ENCODE measurements at places on chromosomes 13 and 19. TPM values are rescaled to one million over a fixed set of nuclear protein-coding genes. Genes with fewer than 3 reads are reported as not detected.

DNA sequence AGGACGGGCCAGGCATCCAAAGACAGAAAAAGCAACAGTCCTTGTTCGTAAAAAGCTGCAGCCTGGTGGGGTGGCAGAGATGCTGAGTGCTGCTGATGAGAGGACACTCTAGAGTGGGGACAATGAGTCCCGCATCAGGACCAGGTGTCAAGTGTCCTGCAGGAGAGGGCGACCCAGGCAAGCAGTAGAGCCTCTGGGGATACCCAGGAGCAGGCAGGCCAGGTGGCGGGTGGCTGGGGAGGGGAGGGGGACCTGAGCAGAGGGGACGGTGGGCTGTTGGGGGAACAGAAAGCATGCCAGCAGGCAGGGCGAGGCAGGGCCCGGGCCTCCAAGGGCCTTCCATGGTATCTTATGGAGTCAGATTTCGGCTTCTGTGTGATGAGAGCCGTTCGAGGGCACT is 35.8 kb downstream of the GGACT start:
- no peak for DNase-seq

- DNase-seq: peak; percentile 53
These were observed 5.0 kb upstream of the ZNF230 start for GRCh38 chr19:43997631-43998290.

The C19orf85 gene
- total RNA-seq: 0.29 TPM

DNA sequence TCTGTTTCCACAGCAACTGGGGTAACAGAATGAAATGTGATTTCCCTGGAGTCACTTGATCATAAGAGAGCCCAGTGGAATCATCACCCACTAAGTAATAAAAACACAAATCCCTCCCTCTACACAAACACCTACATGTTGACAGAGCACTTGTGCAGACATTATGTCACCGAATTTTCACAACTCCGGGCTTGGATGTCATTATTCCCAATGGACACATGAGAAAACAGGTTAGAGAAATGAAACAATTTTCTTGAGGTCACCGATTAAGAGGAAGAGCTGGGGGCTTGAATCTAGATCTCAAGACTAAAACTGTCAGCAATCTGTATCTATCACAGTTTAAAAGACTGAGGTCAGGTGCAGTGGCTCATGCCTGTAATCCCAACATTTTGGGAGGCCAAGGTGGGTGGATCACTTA is 3.1 kb downstream of the XRCC1 start:
- DNase-seq: no peak

- no peak for DNase-seq
These were observed 17.8 kb upstream of the EMC10 start for GRCh38 chr19:50458396-50459066.

DNA sequence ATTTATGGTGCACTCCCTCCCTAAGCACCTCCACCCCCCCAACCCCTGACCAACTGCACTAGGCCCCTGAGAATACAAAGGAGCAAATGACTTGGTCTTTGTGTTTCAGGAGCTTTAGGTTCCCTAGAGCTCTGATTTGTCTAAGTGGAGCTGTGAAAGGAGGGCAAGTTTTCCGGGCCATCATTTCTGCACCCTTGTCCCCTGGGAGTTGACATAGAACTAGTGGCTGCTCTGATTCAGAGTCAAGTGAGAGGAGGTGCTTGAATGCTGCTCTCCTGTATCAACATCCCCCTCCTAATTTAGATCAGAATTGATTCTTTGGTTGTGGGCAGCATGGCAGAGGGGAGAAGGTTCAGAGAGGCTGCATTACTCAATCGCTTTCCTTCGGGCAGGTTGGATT is 391.6 kb downstream of the KCNRG start:
- DNase-seq: no peak

The PRSS57 gene
- not detected for total RNA-seq

The KL gene
- not detected for total RNA-seq

DNA sequence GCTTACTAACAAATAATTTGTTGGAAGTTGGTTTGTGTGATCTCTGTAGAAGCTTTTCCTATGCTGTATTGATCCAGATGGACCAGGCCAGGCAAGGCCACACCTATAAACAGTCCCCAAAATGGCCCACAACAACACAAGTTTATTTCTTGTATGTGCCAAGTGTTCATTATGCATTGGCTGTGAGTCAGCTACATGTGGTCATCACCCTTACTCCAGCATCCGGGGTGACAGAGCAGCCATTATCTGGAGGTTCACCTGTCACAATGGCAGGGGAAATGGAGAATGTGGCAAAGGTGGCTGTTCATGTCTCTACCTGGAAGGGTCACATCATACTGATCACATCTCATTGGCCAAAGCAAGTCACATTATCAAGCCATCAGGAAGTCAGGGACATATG is 164.3 kb downstream of the DCT start:
- no peak for DNase-seq

GRCh38 chr13:52414051-52414450 is 8.1 kb upstream of the THSD1 start:
- DNase-seq: no peak

- no peak for DNase-seq
These were observed 31.9 kb downstream of the ATP4B start for GRCh38 chr13:113625965-113626721.

The ZNF443 gene
- 18.6 TPM for total RNA-seq

GRCh38 chr13:22773465-22773864 is 407.3 kb upstream of the SGCG start:
- no peak for DNase-seq

DNA sequence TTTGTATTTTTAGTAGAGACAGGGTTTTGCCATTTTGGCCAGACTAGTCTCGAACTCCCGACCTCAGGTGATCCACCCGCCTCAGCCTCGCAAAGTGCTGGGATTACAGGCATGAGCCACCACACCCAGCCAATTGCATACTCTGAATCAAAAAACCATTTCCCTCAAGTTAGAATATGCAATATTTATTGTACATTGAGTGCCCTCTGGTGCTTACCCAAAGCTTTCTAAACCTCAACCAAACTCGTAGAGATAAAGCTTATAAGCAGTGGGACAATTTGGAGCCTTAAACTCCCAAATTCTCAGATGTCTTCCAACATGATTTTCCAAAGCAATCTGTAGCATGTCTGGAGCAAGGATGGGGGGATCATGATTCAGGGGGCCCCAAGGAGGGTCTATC is 22.4 kb downstream of the RFXAP start:
- DNase-seq: no peak

DNA sequence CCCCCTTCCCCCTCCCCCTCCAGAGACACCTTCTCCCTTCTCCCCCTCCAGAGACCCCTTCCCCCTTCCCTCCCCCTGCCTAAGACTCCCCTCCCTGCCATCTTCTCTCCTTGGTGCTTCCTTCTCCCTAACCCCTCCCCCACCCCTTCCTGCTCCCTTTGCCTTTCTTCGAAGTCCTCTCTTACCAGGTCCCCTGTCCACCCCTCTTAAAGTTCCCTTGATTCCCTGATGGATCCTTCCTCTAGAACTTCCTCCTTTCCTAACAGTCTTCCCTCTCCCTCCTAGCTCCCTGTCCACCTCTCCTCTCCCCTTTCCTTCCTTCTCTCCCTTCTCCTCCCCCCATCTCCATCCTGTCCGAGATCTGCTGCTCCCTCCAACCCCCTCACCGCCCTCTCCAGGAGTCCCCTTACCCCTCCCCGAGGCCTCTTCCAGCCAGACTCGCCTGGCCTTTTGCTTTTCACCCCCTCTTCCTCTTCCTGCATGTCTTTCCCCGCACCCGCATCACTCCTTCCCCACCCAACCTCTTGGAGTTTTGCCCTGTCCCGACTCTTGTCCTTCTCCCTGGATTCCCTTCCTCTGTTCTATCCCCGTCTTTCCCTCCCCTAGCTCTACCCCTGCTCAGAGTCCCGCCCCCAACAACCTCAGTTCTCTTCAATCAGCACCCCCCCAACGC is 3.1 kb downstream of the TNFSF9 start:
- peak; percentile 62 for DNase-seq

DNA sequence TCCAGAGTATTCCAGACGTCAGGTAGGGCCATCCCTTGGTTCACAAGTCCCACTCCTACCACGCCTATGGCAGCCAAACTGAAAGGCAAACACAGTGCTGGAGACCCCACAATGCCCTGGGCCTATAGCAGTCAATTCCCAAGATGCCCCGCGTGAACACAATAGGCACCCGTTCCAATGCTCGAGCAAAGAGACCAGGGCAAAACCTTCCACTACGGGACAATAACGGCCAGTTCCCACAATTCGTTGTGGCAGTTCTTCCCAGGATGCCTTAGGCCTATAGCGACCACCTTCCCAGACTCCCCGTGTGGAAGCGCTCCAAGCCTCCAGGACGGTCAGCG is 538 bp downstream of the ZNF428 start:
- DNase-seq: no peak

DNA sequence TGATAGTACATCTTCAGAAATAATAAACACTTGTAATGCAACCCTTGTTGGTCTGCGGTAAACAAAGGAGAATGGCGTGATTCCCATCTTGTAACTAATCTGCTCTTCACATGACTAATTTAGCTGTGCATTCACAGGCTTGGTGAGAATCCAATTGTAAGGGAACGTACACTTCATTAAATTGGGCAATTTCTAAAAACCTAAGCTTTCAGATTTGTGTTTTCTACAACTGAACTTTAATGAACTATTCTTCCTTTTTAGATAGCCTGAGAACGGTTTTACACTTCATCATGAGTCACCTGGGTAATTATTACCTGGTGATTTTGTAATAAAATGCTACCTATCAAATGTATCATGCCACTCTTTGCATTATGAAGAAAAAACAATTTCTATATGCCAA is 306.9 kb downstream of the KLF5 start:
- no peak for DNase-seq

GRCh38 chr19:49333811-49334288 is 1.4 kb upstream of the CD37 start:
- peak; percentile 44 for DNase-seq

DNA sequence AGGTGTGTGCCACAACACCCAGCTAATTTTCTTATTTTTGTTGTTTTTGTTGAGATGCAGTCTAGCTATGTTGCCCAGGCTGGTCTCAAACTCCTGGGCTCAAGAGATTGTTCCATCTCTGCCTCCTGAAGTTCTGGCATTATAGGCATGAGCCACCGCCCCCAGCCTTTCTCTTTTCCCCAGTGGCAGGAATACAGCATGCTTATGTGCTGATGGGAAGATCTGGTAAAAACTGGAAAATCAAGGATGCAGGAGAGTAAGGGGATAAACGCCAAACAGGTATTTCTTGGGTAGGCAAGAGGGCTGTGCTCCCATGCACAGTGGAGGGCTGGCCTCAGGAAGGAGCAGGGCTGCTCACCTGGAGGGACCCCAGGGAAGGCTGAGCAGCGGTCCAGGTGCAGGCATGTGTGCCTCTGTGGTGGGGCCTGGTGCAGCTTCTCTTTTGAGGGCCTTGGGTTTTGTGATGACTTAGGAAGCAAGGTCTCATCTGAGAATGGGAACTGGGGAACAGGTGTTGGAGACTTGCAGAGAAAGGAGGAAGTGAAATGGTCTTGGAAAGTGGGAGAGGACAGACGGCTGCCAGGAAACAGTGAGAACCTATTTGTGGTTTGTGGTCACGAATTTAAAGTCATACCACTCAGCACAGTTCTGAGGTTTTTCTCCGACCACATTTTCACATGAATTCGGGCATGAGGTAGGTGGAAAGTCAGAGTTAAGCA is 106.5 kb downstream of the TEX26 start:
- DNase-seq: no peak

GRCh38 chr13:27258637-27259386 is 7.5 kb downstream of the RPL21 start:
- DNase-seq: no peak

The KLK1 gene
- total RNA-seq: 1.5 TPM

The CPAMD8 gene
- 19.7 TPM for total RNA-seq

The ZSCAN5C gene
- total RNA-seq: not detected

The WDR62 gene
- total RNA-seq: 20.8 TPM

DNA sequence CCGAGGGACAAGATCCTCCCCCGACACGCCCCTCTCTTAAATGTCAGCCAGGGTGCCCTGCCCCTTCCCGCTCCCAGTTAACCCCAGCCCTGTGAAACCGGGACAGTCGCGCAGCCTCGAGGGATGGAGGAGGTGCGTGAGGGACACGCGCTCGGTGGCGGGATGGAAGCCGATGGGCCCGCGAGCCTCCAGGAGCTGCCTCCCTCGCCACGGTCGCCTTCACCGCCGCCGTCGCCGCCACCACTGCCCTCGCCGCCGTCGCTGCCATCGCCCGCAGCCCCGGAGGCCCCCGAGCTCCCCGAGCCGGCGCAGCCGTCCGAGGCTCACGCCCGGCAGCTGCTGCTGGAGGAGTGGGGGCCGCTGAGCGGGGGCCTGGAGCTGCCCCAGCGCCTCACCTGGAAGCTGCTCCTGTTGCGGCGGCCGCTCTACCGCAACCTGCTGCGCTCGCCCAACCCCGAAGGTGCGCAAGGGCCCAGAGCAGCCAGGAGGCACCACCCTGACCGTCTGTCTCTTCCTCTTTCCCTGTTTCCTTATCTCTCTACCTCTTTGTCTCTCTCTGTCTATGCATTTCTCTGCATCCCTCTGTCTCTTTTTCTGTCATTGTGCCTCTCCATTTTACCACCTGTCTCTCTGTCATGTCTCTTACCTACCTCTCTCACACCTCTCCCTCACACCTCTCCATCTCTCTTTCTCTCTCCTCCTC is at the start of gene NCCRP1:
Gene NCCRP1, plus strand, starts transcription at position 105 of the 703 bp plus-strand sequence. Its CDS starts 19 bp downstream, at position 124.
- peak; percentile 76 for DNase-seq
